ENCODE measurements at places on chromosomes 7 and 10.

DNA sequence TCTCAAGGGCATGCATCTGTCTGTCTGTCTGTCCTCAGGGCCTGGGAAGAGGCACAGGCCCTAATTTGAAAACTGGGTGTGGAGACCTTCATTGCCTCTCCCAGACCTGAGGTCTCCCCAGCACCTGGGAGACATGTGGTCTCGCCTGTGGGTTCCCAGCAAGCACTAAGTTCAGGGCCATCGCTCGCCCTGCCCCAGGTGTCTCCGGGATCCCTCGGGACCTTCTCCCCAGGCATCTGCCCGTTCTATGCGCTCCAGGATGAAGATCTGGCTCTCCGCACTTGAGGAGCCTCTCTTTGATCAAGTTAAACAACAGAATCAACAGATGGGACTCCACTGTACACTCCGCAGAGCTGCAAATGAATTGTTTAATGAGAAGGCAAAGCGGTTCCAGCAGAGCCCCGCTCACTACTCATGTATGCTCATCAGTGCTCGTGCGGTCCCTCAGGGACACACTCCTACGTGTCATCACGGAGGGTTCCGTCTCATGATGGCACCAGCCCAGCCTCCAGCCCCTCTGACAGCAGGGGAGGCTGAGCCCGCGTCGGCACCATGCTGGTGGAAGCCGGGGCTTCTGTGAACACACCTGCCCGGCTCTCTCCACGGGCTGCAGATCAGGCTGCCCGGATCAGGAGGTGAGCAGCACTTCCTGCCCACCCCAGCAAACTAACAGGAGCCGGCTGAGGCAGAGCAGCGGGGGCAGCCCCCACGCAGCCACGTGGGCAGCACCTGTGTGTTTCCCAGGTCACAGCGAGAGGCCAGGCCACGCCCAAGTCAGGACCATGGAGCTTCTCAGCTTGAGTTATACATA, 132.8 kb downstream of the TCERG1L start:
- DNase-seq = no peak

- peak; percentile 44 for DNase-seq
Observed at GRCh38 chr7:55534262-55534915, 37.9 kb downstream of the VOPP1 start.

- DNase-seq = no peak
Observed at GRCh38 chr10:85311613-85312337, 983.4 kb downstream of the CCSER2 start.

GRCh38 chr10:70186571-70186970, 16.3 kb upstream of the SAR1A start:
- DNase-seq = no peak

GRCh38 chr10:65430979-65431378, 1494.9 kb upstream of the LRRTM3 start:
- DNase-seq = no peak

DNA sequence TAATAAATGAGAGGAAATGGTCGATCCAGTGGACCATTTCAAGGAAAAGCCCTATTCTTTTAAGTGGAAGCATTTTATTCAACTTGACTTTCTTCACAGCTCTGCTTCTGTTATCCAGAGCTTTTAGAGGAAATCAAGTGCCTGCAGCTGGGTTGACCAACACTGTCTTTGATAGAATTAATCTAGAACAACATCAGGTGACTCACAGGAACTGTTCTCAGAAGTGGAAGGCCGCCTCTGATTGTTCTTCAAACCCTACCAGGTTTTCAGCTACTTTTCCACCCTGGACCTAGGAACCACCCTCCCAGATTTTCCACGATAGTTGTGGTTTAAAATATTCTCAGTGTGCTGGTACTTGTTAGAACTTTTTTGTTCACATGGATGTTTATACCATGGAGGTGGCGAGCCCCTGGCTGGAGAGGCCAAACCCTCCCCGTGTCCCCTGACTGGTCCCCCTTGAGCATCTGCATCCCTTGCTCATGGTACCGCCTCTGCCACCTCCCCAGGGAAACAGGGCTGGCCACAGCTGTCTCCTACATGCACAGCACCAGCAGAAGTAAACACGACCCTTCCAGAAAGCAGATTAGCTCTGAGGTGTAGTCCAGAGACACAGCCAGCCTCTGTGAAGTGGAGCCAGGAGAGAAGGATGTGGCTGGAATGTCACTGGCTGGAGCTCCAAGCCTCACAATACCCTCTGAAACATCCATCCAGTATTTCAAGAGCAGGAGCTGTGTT, 293.3 kb downstream of the USP6NL start:
- no peak for DNase-seq

- no peak for DNase-seq
Observed at GRCh38 chr7:114819616-114820362, 102.1 kb upstream of the MDFIC start.

GRCh38 chr10:93813507-93814465, 56.0 kb downstream of the LGI1 start:
- peak; percentile 82 for DNase-seq

GRCh38 chr7:44590910-44591309, 8.9 kb upstream of the TMED4 start:
- DNase-seq = no peak

DNA sequence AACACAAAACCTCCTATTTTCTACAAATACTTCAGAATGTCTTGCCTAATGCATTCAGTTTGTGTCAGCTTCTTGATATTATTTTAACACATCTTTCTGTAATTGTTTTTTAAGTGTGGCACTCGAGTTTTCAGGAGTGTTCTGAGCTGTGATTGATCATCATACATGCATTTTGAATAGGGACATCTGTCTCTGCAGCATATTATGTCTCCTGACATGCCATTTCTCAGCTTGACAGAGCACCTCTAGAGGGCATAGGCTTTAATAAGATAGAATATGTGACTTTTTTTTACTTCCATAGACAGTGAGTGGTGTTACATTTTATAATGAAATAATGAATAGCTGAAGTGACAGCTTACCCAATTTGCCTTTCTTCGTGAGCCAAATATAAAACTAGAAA, 219.2 kb upstream of the HDAC9 start:
- no peak for DNase-seq

DNA sequence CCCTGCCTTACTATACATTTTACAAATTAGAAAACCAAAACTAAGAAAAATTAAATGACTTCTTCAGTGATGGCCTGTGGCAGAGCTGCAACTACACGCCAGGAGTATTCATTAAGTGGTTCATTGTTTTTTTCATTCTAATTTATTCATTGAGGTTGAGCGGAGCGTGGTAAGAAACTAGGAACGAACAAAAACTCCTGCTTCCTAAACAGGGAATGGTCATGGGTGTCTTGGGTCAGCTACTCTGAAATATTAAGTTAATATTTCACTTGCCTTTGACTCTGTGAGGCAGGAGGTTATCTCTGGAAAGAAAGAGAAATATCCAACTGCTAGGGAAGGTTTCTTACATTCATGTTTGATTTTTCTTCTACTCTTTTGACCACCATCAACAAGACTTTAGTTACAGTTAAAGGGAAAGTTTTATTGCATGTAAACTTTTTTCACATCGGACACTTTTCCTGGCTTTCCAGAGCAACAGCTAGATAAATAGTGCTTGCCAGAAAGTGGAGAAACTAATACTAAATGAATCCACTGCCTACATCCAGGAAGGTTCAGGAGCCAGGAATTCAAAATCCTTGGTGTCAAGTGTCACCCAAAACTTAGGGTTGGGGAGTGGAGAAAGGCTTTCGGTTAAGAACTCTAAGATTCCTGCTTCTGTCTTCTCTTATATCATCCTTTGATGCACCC, 896 bp upstream of the GNG11 start:
- DNase-seq = no peak

- peak; percentile 87 for DNase-seq
Observed at GRCh38 chr10:79052291-79053080, 16.3 kb upstream of the ZMIZ1 start.

GRCh38 chr7:155951554-155952158, 139.4 kb upstream of the SHH start:
- no peak for DNase-seq

- DNase-seq = no peak
Observed at GRCh38 chr7:114718861-114719260, 203.0 kb upstream of the MDFIC start.

GRCh38 chr10:113801569-113801968, 50.1 kb downstream of the PLEKHS1 start:
- DNase-seq = no peak

DNA sequence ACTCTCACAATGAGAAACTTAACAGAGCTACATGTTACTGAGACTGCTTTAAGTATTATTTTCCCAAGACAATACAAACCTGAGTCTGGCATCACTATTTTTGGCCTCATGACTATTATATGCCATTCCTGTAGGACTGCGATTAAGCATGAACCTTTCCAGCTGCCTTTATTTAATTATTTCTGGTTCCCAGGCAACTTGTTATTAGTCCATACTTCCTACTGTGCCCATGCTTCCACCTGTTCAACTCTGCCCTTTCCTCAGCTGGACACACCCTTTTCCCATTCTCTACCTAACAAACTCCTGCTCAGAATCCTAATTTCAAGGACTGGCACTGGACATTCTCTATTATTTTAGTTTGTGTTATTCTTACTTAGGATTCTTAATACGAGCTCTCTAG, 8.1 kb upstream of the CROT start:
- no peak for DNase-seq

GRCh38 chr10:78062296-78062695, 28.6 kb downstream of the RPS24 start:
- DNase-seq = no peak

- no peak for DNase-seq
Observed at GRCh38 chr7:70208236-70209063, 610.2 kb downstream of the AUTS2 start.

DNA sequence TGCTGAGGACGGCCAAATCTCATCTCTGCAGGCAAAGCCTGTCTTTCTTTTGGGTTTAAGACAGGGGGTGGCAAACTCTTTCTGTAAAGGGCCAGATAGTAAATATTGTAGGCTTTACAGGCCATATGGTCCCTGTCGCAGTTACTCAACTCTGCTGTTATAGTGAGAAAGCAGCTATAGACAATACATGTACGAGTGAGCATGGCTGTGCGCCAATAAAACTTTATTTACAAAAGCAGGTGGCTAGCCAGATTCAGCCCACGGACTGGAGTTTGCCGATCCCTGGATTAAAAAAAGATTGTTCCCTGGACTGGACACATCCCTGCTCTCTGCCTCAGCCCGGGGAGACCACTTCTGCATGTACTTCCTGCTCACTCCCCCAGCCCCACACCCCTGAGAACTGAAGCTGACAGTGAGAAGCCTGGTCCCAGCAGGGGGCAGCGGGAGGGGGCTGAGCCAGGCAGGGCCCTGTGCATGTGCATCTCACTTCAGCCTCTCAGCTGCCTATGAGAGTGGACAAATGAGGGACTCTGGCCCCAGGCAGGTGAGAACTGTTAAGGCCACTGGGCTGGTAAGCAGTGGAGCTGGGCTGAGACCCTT, 392.4 kb downstream of the PLXNA4 start:
- no peak for DNase-seq

All from hematopoietic multipotent progenitor cell treated with erythropoietin and hydrocortisone succinate and interleukin-3 and kit ligand, for 6 days (in vitro differentiated cells).